ENCODE measurements at places on chromosomes 7 and 10. TPM values are rescaled to one million over a fixed set of nuclear protein-coding genes. Genes with fewer than 3 reads are reported as not detected.

Gene NEUROG3
- not detected for total RNA-seq

Gene HMX2
- 0.10 TPM for total RNA-seq

Gene ADAP1
- total RNA-seq: 1.6 TPM

Gene IGFBP1
- total RNA-seq: not detected

Gene CHAT
- not detected for total RNA-seq

Gene POLR2J2
- 1.1 TPM for total RNA-seq

Gene OR2A12
- not detected for total RNA-seq

Gene PLEKHS1
- 0.84 TPM for total RNA-seq

Gene PPP1R9A
- under 0.01 TPM for total RNA-seq

DNA sequence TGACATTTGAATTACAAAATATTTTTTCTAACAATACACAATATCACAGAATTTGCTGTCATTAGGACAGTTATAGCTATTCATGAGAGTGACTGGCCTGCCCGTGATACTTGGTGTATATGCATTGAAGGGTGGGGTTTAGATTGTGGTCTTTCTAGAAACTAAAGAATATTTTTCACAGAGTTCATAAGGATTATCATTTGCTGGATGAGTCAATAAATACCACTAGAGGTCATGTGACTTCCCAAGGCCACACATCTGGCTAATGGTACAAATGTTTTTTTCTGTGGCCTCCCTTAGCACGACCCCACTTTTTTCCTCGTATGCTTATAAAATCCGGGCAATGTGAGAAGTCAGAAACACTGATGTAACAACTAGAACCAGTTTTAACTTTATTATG, 5.2 kb downstream of the OPTN start:
- DNase-seq: peak; percentile 31

- DNase-seq: no peak
Measured at GRCh38 chr7:112670193-112670592, 120.0 kb downstream of the TMEM168 start.

- no peak for DNase-seq
Measured at GRCh38 chr10:8825611-8826010, 771.1 kb downstream of the GATA3 start.

DNA sequence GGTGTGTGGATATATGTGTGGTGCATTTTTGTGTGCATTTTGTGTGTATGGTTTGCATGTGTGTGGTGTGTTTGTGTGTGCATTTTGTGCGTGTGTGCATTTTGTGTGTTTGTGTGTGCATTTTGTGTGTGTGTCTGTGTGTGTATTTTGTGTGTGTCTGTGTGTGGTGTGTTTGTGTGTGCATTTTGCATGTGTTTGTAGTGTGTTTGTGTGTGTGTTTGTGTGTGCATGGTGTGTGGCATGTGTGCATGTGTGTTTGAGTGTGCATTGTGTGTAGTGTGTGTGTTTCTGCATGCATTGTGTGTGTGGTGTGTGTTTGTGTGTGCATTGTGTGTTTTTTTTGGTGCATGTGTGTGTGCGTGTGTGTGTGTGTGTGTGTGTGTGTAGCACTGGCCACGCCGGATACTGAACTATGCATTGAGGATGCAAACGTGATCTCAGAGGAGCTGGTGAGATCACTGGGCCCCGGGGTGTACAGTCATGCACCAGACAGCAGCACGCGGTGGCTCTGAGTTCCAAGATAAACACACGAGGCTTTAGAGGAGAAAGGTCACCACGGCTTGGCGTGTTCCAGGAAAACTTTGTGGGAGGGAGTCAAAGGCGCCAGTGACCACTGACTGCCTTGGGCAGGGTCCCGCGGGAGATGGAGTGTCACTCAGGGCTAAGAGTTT, 106.6 kb upstream of the SHH start:
- DNase-seq: peak; percentile 98

DNA sequence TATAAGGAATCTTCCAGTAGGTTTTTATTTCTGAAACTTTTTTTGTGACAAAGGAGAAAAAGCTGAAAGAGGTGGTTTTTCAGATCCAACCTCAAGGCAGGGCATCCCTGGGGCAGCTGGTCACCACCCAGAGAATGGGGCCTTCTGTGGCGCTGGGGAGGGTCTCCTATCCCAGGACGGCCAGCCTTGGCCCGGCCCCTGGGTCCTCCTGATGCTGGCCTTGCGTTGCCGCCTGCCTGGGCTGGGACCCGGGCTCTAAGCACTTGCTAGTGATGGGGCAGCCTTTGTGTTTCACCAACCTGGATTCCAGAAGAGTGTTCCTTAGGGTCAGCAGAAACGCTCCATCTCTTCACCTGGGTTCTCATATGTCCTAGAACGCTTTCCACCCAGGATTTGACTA, 16.3 kb downstream of the SHH start:
- DNase-seq: no peak

DNA sequence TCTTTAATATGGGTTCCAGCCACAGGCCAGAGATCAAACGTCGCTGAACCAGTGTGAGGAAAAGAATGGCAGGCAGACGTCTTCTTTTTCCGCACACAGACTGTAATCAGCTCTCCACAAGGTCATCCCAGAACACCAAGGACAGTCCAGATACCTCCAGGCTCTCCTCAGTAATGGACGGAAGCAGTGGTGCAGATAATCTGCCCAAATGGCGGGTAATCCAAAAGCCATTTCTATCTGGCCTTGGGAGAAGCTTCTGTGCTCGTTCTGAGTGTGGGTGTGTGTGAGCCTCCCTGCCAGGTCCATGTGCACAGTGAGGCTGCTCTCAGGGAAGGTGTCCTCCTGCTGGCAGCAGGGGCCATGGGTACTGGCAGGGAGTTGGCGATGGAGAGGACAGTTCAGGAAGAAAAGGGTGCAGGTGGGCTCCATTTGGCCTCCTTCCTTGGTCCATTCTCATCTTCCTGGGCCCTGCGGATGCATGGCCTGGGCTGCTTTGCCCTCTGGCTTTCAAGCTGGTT, 15.6 kb upstream of the TEX36 start:
- no peak for DNase-seq

GRCh38 chr10:131938681-131939080, 37.9 kb downstream of the PPP2R2D start:
- DNase-seq: no peak

- DNase-seq: no peak
Measured at GRCh38 chr10:86635402-86635801, 18.9 kb upstream of the OPN4 start.

- peak; percentile 17 for DNase-seq
Measured at GRCh38 chr10:99938563-99938962, 71.2 kb downstream of the DNMBP start.

DNA sequence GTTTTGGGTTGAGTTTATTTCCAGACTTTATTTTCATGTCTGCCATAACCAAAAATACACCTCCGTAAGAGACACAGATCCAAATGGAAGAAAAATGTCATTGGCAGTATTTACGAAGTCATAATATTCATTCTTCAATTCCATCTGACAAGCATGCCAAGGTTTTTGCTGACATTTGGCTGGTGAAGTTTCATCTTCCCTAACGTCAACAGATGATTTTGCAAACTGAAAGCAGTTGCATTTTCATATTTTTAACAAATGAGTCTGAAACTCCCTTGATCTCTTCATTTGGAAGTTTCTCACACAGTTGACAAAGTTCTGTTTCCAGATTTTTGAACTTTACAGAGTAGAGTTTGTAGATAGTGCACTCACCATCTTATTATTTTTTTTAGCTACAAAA, 114.5 kb downstream of the CALN1 start:
- no peak for DNase-seq

DNA sequence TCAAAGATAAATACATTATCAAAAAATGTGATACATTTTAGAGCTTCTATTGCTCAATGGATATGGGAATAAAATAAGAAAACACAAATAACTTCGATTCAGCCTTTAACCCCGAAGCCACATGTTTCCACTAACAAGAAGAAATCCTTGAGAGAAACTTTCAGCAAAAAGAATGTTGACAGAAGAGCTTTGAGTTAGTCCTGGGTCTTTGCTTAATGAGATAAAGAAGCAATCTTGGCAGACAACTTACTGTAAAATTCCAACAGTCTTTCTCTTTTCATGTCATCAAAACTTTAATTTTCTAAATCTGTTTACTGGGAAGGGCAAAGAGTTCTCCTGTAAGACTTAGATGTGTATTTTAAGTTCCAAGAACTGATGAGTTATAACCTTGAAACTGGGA, 810.2 kb downstream of the CNTNAP2 start:
- no peak for DNase-seq

GRCh38 chr7:35553519-35553918, 141.4 kb downstream of the HERPUD2 start:
- DNase-seq: no peak

DNA sequence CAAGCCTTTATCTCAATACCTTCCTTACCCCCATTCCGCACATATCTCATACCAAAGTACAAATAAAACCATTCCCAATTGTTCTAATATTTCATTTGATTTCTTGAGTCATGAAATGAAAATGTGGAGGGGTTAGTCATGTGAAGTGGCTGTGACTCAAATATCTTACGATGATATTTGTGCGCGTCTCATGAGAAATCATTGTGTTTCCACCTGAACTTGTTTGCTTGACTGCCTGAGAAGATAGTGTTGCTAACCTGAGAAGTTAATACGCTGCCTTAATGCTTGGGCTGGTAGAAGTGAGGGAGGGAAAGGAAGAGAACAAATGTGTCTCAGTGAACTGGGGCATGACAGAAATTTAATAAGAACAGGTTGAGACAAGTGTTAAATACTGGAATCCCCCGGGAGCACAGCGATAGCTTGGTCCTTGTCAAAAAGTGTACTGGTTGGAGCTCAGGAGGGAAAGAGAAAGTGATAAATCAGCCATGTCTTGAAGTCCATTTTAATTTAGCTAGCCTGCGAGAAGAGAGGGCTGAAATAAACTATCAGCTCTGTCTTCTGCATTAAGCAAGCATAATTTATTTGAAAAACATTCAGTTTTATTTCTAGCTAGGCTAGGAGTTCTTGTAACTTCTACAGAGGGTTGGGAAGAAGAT, 7.2 kb upstream of the EPHA1 start:
- DNase-seq: no peak

DNA sequence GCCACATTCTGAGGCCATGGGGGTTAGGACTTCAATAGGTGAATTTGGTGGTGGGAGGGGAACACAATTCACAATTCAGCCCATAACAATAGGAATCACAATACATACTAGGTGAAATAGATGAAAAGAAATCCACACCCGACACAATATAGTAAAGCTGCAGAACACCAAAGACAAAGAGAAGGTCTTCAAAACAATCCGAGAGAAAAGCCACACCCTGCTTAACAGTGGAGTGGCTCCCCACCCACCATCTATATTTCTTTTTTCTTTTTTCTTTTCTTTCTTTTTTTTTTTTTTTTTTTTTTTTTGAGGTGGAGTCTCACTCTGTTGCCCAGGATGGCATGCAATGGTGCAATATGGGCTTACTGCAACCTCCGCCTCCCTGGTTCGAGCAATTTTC, 14.7 kb upstream of the TIAL1 start:
- no peak for DNase-seq

- no peak for DNase-seq
Measured at GRCh38 chr10:46527241-46527811, 29.1 kb downstream of the GPRIN2 start.

- DNase-seq: no peak
Measured at GRCh38 chr10:101020427-101021075, 10.4 kb downstream of the PDZD7 start.

DNA sequence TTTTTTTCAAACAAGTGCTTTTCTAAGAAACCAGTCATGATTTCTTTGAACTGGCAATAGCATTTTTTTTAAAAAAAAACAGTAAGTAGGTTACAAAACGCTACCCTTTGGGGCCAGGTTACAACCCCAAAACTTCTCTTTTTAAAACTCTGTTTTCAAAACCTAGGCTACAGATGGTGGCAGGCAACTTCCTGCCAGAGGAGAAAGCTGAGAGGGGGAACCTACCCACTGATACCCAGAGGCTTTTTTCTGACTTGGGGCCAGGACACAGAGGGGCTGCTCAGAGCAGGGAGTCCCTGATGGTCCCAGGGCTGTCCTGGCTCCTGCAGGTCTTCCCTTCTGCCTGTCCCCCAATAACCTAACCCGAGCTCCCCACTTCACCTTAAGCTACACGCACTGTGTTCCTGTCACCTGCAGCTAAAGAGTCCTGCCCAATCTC, 6.9 kb downstream of the STN1 start:
- no peak for DNase-seq

DNA sequence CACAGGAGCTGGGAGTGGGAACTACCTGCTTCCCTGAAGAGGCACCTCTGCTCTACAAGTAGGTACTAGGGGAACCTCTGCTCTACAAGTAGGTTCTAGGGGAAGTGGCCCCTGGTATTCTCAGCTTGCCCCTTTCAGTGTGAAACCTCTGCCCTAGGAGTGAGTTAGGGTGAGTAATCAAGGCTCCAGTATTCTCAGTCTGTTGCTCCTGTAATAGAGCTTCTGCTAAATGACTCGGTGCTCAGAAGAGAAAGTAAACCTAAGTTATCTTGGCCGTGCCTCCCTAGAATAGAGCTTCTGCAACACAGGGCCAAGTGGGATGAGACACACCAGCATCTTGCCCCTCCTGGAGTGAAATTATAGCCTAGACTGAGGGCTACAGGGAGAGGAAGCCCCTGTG, 13.4 kb upstream of the RASSF4 start:
- peak; percentile 47 for DNase-seq

- no peak for DNase-seq
Measured at GRCh38 chr7:137976232-137976631, 25.7 kb downstream of the CREB3L2 start.

GRCh38 chr10:92847202-92847864, 987 bp upstream of the EXOC6 start:
- peak; percentile 39 for DNase-seq

GRCh38 chr7:91344911-91345310, 80.7 kb downstream of the FZD1 start:
- no peak for DNase-seq

DNA sequence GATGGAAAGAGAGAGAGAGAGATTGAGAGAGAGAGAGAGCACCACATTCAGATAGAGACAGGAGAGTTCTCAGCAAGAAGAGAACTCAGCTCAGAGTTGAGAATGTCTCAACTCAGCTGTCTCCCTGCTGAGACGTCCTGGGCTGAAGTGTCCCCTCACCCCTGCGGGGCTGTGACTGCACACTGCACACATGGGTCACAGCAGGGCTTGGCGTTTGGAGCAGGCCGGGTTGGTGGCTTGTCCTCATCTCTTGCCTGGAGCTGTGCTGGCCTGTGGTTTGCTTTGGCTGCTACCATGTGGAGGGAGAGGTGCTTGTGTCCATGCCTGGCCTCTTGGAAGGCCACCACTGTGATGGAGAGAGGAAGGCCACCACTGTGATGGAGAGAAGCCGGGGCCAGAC, 167.9 kb downstream of the RNF216 start:
- no peak for DNase-seq

DNA sequence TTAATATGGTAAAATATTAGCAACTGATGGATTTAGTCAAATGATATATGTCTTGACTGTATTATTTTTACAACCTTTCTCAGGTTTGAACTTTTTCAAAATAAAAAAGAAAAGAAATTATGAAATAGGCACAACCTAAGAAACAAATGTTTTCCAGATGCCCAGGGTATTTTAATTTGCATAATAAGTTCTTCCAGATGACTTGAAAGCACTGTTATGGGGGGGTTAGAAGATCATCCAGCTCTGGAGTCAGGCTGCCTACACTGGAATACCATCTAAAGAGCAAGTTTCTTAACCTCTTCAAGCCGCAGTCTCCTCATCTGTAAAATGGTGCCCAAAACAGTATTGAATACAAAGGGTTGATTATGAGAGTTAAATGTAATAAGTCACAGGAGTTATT, 32.1 kb downstream of the CREB3L2 start:
- no peak for DNase-seq

All from RPMI7951 (cell line).